ENCODE measurements at places on chromosomes 2 and 18.

DNA sequence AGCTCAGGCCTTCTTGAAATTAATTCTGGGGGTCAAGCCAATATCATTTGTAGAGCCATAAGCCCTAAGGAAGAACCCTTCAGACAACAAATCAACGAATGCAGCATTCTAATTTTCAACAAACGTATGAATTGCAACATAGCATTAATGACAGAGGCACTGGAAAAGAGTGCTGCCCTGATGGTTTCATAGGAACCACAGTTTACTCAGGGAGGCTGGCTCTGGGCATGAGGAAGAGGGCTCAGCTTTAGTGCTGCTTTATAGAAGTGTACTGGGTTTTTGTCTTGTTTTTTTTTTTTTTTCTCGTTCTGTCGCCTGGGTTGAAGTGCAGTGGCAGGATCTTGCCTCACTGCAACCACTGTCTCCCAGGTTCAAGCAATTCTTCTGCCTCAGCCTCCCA, 36.1 kb upstream of the CAB39 start:
- DNase-seq: no peak

- DNase-seq: no peak
Measured at GRCh38 chr2:215811409-215812345, 201.7 kb downstream of the MREG start.

- no peak for DNase-seq
Measured at GRCh38 chr18:13993730-13994129, 78.4 kb upstream of the MC2R start.

DNA sequence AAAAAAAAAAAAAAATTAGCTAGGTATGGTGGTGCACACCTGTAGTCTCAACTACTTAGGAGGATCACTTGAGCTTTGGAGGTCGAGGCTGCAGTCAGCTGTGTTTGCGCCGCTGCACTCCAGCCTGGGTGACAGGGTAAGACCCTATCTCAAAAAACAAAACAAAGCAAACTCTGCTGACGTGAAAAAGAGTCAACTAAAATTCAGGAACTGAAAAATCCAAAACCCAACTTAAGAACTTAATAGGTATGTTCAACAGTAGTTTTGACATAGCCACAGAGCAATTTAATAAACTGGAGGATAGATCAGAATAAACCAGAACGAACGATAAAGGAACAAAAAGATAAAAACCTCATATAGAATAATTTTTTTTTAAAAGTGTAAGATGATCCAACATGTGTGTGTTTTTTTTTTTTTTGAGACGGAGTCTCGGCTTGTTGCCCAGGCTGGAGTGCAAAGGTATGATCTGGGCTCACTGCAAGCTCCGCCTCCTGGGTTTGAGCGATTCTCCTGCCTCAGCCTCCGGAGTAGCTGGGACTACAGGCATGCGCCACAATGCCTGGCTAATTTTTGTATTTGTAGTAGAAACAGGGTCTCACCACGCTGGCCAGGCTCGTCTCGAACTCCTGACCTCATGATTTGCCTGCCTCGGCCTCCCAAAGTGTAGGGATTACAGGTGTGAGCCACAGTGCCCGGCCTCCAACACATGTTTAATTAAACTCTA, 4.3 kb upstream of the ZNF236 start:
- DNase-seq: no peak

- no peak for DNase-seq
Measured at GRCh38 chr2:232088771-232089170, 127.3 kb downstream of the DIS3L2 start.

- no peak for DNase-seq
Measured at GRCh38 chr2:128154225-128154624, 63.2 kb downstream of the UGGT1 start.

DNA sequence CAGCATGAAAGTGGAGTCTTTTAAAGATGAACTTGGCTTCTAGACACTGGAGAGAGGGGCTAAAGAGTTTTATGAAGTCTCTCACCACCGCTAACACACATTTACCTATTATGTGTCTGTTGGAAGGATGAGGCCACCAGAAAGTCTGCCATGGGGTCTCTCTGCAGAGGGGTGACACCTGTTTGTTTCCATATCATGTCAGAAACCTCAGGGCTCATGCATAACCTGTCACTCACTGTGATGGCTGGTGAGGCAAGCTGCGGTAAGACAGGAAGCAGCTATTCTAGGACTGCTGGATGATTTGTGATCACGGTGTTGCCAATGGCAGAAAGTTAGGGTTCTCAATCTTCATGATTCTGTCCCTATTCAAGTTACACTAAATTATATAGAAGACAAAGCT, 60.8 kb upstream of the DNMT3A start:
- no peak for DNase-seq

- DNase-seq: no peak
Measured at GRCh38 chr2:164510895-164511294, 110.4 kb downstream of the GRB14 start.

GRCh38 chr18:1104181-1104881, 199.7 kb downstream of the ADCYAP1 start:
- no peak for DNase-seq

- no peak for DNase-seq
Measured at GRCh38 chr2:46290078-46290477, 7.1 kb upstream of the EPAS1 start.

GRCh38 chr18:777021-777420, 35.0 kb downstream of the YES1 start:
- DNase-seq: peak; percentile 23

- DNase-seq: peak; percentile 35
Measured at GRCh38 chr2:133821107-133821760, 253.0 kb upstream of the NCKAP5 start.

DNA sequence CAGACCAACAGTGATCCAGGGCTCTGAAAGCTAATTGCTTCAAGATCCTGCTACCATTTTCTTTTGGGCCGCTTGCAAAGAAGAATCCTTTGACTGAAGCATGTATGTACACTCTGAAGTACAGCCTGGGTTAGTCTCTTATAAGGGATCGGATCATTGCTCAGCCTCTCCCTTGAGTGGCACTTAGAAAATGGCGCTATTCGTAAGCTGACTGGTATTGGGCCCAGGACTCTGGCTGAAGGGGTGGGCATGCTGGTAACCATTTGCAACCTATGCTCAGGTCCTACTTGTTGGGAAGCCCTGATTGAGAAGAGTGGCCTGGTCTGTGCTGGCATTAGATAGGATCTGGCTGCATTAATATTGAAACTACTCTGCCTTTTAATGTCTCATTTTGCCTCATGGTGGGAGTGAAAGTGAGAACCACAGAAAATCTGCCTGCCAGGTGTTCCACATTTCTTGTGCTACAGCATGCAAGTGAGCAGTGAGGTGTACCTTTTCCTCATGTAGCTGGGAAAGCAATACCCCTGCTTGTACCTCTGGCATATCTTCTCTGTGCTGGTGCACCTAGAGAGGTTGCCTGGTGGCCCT, 661 bp upstream of the MGAT5 start:
- no peak for DNase-seq

Data from epithelial cell of esophagus (primary cell).